ENCODE measurements at places on chromosomes 4 and X.

- no peak for DNase-seq
These were observed 279.8 kb downstream of the UNC5C start for GRCh38 chr4:95268819-95269565.

DNA sequence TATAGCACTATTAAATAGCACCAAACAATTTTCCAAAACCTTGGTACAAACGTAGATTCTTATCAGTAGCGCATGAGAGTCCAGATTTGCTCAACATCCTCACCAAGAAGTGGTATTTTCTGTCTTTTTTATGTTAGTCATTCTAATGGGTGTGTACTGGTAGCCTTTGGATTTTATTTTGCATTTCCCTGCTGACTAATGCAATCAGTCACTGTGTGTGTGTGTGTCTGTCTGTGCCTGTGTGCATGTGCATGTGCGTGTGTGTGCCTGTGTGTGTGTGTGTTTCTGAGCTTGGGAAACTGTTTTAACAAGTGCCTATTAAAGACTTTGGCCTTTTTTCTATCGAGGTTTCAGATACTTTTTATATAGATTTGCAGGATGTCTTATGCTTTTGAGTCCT lies 82.2 kb upstream of the MAGEA10 start:
- DNase-seq = peak; percentile 0

- no peak for DNase-seq
These were observed at the start of gene ARMCX2 for GRCh38 chrX:101659601-101660063. Gene ARMCX2 (minus strand): TSS chrX:101659850. CDS start chrX:101657588, 2,262 bp downstream.

DNA sequence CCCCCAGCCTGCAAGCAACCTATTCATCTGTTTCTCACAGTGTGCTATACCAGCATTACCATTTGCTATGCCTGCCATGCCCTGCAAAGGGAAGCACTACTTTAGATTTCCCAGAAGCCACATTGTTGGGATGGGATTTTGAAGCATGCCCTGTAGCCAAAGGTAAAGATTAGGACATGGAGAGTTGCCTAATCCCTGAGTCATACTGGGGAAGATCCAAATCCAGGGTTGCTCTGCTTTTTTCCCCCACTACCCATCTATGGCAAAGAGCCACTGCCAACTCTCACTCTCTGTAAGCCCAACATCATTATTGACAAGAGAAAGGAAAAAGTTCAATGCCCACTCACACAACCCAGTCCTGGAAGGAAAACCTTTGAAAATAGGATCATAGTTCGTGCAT lies 36.7 kb upstream of the TMEM164 start:
- DNase-seq = peak; percentile 2

GRCh38 chrX:112058255-112058654 lies 24.3 kb downstream of the TRPC5 start:
- DNase-seq = no peak

DNA sequence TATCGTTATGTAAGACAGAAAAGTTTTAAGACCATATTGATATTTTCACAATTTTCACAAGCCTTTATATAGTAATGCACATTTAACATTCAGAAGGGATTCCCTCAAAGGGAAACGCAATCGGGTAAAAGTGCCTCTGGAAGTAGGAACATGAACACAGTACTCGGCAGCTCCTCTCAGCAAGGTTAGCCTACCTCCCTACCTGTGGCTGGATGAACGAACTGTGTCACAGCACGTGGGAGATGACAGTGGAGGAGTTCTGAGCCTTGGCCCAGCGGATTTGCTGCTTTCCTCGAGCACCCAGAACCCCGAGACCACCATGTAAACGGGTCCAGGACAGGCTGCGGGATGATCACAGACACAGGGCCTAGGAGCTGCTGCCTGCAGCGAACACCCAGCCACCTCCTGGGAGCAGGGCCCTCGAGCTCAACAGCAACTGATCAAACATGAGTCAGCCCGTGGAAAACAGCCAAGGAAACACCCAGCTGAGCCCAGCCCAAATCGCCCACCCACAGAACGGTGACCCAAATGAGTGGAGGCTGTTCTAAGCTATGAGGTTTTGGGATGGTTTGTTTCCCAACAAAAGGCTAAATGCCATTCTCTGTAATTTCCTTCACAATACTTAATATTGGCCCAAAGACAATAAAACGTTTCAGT lies 30.4 kb downstream of the FAT1 start:
- peak; percentile 79 for DNase-seq

GRCh38 chr4:7189066-7189465 lies 3.3 kb upstream of the SORCS2 start:
- no peak for DNase-seq

Data from ELR (cell line).